ENCODE measurements at places on chromosomes 3 and 15.

DNA sequence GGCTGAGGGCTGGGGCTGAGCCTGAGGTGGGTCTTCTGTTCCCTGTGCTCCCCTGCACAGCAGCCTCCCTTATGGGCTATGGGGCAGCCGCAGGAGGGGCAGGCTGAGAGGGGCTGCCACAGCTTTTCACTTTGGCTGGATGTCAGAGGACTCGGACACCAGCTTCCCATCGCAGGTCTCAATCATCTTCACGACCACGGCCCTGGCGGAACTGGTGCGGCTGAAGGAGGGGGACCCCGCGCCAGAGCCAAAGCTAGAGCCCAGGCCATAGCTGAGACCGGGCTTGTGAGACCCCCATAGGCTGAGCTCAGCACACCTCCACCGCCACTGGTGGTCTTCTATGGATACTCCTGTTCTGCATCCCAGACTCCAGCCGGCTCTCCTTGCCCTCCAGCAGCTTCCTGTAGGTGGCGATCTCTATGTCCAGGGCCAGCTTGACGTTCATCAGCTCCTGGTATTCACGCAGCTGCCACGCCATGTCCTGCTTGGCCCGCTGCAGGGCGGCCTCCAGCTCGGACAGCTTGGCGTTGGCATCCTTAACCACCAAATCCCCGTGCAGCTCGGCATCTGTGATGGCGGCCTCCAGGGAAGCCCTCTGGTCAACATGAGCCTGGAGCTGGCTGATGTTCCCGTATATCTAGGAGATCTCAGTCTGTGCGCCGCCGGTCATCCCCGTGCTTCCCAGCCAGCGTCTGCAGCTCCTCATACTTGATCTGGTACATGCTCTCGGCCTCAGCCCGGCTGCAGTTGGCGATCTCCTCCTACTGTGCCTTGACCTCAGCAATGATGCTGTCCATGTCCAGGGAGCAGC, 181.7 kb upstream of the SYNPR start:
- no peak for DNase-seq

- no peak for DNase-seq
Observed at GRCh38 chr3:90025019-90025418, 917.6 kb downstream of the EPHA3 start.

- no peak for DNase-seq
Observed at GRCh38 chr3:182133752-182134151, 422.0 kb downstream of the SOX2 start.

DNA sequence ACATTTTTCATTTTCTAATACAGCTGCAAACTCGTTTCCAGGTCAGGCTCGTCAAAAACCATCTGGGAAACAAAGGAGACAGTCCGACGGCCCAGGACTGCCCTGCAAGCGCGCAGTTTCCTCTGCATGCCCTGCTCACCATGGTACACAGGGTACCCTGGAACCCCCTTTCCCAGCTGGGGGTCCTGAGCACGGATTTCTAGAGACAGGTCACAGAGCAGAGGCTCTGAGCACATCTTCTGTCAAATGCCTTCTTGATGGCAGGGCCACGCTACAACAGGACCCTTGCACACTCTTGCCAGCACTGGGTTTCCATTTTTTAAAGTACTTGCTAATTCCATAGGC, 8.1 kb downstream of the ZXDC start:
- no peak for DNase-seq

DNA sequence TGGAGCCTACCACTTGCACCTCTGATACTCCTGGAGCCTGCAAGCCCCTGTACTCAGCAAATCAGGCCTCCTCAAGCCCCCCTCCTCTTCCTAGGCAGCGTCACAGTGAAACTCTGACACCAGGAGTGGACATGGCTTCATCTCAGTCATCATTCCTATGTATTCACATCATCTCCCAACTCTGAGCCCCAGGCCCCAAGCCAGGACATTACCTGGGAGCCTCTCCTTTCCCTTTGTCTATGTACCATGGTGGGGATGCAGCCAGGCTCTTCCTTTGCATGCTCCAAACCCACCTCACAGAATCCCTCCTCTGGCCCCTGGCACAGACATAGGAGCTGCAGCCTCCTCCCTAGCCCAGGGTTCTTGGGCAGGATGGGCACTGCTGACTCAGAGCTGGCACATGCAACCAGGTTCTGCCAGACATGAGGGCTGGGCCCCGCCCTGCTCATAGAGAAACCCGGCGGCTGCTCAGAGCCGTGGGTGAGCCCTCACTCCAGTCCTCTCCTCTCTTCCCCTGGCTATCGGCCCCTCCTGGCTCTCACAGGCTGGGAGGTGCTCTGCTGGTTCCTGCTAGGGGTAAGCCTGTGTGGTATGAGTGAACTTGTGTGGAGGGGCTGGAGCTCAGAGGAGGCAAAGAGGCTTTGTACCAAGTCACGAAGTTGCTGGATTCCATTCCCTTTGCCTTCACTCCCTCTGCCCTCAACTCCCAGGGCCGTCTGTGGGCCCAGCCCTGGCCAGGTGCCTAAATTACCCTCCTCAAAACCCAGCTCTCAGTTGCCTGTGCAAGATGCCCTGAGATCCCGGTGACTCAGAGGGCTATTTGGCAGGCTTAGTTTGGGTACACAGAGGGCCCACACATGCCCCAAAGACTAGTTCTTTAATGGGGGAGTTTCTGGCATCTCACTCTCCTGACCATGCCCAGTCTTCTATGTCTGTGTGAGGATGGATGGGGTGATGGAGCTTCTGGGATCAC, 1.9 kb upstream of the PLCD1 start:
- DNase-seq: no peak

DNA sequence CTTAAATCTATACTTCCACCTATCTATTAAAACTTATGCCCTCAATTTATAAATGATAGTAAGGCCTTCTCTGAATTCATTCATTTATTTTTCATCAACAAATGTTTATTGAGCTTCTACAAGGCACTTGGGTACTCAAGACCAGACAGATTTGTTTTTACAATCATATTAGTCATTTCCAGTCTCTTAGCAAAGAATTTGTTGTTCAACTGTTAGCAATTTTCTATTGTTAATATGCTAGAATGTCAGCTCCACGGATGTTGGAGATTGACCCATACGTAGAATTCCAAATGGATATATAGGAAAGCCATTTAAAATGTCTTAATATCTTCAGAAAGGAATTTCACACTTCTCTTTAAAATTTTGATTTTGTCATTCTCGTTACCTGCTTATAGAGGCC, 36.7 kb downstream of the ZBTB38 start:
- DNase-seq: no peak

DNA sequence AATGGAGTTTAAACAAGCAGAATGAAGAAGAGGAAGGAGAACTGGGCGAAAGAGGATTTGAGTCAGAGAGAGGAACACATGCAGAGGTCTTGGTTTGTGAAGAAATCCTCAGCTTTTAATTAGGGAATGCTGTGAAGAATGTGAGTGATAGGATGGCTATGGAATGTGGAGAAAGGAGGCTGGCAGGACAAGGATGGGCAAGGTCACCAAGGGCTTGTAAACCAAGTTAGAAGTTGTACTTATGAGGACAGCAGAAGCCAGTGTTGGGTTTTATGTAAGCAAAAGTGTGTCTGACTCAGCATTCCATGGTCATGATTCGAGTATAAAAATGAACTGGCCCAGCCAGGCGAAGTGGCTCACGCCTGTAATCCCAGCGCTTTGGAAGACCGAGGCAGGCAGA, 60.0 kb upstream of the IL12A start:
- DNase-seq: no peak

DNA sequence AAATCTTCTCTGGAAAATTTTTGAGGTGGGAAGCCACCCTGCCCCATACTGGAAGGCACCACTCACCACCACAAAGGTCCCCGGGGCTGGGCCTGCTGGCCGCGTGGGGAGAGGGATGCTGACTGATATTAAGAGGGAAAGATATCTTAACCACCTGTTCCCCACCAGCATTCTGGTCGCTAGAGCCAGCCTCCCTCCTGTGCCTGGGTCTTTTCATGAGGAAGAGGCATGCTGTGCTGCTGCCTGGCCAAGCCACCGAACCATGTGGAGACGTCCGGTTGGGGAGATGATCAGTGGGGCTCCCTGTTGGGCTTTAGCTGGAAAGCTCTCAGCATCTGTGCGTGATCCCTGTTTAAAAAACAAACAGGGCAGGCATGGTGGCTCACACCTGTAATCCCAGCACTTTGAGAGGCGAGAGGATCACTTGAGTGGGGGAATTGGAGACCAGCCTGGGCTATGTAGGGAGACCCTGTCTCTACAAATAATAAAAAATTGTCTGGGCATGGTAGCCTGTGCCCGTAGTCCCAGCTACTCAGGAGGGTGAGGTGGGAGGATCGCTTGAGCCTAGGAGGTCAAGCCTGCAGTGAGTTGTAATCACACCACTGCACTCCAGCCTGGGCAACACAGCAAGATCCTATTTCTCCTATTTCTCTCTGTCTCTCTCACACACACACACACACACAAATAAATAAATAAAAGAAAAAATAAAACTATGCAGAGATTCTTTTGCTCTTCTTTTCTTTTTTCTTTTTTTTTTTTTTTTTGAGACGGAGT, 1.0 kb downstream of the KLHL18 start:
- DNase-seq: no peak

DNA sequence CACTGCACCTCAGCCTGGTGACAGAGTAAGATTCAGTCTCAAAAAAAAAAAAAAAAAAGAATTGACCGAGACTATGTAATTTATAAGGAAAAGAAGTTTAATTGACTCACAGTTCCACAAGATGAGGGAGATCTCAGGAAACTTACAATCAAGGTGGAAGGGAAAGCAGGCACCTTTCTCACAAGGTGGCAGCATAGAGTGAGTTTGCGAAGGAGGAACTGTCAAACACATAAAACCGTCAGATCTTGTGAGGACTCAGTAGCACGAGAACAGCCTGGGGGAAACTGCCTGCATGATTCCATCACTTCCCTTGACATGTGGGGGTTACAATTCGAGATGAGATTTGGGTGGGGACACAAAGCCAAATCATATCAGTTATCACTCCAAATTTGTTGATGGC, 380.9 kb downstream of the EDEM1 start:
- no peak for DNase-seq

DNA sequence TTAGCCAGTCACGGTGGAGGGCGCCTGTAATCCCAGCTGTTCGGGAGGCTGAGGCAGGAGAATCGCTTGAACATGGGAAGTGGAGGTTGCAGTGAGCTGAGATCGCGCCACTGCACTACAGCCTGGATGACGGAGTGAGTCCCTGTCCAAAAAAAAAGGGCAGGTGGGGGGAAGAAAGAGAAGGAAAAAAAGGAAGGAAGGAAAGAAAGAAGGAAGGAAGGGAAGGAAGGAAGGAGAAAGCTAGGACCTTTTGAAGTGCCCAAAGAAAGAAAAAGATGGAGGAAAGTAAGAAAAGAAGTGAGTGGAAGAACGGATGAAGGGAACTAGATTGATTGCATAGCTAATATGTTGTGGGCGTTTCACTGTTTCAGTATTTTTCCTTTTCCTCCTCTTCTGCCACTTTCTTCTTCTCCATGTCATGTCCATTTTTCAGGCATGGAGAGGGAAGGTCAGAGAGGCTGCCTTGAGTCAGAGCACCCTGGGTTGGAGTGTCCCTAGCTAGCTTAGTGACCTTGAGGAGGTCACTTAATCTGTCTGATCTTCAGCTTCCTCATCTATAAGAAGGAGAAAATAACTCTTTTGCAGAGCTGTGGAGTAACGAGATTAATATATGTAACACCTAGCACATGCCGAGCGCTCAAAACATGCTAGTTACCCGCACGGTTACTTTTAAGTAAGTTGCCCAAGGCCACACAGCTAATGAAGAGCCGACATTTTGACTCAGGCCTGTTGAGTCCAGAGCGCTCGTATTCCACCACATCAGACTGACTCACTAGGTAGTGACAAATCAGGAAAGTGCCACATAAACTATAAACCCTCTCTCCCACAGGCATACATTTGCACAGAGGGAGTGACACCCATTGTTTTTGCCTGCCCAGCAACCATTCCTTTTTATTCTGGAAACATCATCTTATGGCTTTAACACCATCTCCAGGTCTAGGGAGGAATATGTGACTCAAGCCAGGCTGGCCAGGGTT, 42.2 kb downstream of the BHLHE40 start:
- no peak for DNase-seq

GRCh38 chr15:53511175-53511574, 248.3 kb downstream of the WDR72 start:
- DNase-seq: no peak

- DNase-seq: no peak
Observed at GRCh38 chr15:100372739-100373119, 31.0 kb upstream of the ADAMTS17 start.

DNA sequence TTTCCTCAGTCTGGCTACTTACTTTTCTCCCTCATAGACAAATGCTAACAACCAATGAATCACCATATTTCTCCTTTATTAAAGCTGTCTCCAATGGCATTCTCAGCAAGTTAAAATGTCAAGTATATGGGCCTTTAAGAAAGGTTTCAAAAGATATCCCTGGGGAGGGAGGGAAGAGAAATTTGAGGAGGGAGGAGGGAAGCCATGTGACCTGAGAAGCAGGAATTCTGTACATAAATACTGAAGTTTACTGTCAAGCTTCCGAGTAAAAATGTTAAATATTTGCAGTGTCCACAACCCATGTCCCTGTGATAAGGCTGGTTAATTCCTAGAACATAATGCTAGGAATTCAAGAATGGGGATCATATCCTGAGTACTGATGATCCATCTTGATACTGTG, 175.9 kb downstream of the CNTN4 start:
- no peak for DNase-seq

- DNase-seq: no peak
Observed at GRCh38 chr15:37765786-37766185, 168.7 kb upstream of the TMCO5A start.

- no peak for DNase-seq
Observed at GRCh38 chr3:88632226-88632625, 475.2 kb upstream of the EPHA3 start.

- no peak for DNase-seq
Observed at GRCh38 chr3:2944628-2945027, 165.5 kb downstream of the IL5RA start.

DNA sequence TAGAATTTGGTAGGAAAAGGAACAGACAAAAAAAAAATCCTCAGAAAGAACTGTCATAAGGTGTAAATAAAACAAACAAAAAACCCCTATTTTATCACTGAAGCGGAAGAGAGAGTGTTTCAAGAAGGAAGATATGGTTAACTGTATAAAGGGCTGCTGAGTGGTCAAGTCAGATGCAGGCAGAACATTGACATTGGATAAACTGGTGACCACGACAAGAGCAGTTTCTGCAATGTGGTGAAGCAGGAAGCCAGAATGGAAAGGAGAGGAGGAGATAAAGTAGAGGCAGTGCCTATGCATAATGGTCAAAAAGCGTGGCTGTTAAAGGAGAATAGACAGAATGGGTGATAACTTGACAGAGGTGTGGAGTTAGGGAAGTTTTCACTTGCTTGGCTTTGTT, 75.3 kb downstream of the CYP19A1 start:
- no peak for DNase-seq

DNA sequence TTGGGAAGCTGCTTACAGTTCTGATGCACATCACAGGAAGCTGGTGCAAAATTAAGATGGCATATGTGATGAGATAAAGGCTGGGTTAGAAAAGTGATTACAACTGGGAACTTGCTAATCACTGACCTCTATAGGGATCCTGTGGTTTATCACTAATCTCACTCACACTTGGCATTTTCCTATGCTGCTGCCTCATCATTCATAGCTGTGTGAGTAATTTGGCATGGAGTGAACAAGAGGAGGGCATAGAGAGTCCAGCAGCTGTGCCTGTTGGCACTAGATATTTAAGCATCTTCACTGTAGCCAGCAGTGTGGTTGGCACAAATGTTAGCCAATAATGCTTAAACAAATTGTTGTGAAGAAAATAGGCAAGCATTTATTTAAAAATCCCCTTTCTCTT, 217.7 kb upstream of the CGNL1 start:
- DNase-seq: no peak

GRCh38 chr3:157311633-157312375, 124.8 kb upstream of the PTX3 start:
- DNase-seq: no peak
